Cerebellar nuclear complex (tissue), 1 donor: ENCODE measurements at places on chromosomes 16 and 17.

GRCh38 chr16:78648517-78648916, 549.1 kb downstream of the WWOX start:
- no peak for DNase-seq

DNA sequence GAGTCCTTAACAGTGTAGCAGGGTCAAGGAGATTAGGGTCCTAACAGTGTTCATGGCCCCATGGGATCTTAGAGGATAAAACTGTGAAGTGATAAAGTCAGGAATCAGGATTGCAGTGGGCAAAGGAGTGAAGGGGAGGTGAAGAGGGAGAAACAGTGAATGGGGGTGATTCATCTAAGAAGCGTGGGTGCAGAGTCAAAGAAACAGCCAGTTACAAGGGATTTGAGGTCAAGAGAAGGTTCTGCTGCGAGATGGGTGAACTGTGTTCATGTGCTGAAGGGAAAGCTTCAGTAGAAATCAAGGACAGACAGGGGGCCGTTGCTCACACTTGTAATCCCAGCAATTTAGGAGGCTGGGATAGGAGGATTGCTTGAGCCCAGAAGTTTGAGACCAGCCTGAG, 5.9 kb downstream of the GTF3C1 start:
- no peak for DNase-seq

DNA sequence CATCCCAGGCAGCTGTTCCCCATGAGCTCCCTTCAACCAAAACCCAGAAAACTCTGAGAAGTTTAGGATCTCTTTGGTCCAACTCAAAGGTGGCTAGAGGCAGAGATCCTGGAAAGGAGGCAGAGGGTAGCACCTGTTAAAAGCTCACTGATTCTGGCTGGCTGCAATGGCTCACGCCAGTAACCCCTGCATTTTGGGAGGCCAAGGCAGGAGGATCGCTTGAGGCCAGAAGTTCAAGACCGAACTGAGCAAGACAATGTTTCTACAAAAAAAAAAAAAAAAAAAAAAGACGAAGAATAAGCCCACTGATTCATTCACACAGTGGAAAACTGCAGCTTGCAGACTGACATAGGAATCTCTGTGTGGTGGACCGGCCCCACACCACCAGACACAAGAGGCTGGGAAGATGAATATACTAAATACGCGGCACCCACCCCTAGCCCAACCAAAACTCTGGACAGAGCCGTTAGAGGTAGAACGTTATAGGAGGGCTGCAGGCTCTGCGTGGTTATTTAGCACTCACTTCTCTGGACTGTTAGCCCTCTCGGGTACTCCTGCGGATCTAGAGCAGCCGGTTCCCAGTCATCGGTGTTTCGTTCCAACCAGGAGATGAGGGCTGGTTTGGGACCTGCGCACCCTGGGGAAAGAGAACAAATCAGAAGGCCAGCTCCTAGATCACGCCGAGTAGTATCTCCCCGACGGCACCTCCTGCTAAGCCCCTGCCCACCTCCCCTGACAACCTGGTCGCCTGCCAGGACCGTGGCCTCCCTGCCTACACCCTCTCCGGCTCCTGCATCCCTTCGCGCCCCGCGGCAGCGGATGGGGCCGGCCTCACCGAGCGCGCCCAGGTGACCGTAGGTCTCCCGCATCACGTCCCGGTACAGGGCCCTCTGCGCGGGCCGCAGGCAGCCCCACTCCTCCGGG, 925 bp downstream of the ZNF689 start:
- no peak for DNase-seq

DNA sequence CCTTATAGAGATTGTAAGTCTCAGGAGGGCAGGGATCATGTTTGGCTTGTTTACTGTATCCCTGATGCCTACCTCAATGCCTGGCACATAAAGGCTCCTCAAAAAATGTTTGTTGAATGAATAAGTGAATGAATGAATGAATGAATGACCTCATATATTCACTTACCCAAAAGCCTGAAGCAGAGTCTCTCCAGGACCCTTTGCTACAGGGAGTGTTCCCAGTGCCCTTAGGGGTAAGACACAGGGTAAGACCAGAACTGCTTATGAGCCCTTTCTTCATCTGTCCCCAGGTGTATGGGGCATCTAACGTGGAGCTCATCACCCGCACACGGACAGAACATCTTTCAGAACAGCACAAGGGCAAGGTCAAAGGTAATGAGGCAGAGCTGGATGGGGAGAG, 12.3 kb downstream of the CORO6 start:
- no peak for DNase-seq

- DNase-seq = no peak
Measured at GRCh38 chr17:44269535-44270240, 1.8 kb upstream of the SLC4A1 start.

DNA sequence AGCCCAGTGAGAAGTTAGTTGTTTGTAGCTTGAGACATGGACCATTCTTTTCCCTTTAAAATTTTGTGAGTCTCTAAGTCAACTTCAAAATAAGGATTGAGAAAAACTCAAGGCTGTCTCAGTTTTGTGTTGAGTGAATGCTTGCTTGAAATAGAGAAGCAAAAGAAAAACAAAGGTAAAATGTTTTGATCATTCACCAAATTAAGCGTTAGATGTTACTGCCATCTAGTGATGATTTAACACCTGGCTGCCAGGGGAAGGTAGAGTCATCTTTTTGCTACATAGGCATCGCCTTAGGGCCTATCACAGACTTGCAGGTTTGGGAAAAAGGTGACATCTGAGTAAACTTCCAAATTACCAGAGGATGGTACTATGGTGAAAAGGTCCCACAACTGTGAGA, 74.4 kb downstream of the PCTP start:
- no peak for DNase-seq

DNA sequence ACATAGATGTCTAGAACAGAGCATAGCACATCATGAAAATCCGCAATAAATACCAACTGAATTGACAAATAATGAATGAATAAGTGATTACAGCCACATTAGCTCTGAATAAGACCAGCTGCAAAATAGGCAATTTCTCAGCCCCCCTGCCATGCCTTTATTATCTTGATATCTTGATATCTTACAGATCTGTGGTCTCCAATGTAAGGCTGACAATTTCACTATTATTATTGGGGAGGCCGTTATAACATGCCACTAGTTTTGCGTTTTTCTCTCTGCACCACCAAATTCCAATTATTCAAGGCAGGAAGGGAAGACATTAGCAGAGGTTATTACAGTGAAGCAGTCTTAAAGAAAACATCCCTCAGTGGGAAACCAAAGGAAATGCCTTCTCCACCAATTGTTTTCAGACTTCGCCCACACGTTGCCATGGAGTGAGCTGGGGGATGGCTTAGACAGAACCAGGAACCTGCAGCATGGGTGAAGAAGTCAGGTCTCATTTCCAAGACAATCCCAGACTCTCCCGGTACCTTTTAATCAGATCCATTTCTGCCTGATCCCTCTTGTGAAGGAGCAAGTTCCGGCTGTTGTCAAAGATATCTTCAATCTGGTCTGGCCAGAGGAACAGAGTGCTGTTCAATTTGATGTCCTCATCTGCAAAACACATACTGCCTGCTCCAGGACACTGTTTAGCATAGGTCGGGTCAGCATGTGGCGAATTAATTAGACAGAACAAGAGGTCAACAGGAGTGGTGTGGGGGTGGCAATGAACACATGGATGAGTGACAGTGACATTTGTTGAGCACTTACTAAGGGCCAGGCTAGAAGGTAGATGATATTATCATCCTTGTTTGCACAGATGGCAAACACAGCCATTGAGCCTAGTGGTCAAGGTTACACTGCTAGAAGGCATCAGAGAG, 46.4 kb downstream of the DNAH3 start:
- no peak for DNase-seq

DNA sequence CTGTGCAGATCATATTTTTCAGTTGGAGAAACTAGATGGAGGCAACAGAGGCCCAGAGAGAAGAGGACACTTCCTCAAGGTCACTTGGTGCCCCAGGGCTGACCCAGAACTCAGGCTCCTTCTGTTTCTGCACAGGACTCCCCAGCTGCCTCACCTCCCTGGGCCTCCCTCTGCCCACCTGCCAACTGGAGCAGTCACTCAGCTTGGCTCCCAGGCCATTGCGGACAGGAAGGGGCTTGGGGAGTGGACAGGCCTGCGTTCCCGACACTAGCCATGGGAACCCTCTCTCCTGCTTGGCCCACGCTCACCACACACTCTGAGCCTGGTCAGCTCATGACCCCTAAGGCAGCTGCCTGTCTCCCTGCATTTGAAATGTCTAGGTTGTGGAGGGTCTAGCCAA, 78.1 kb upstream of the BRD7 start:
- DNase-seq = no peak

DNA sequence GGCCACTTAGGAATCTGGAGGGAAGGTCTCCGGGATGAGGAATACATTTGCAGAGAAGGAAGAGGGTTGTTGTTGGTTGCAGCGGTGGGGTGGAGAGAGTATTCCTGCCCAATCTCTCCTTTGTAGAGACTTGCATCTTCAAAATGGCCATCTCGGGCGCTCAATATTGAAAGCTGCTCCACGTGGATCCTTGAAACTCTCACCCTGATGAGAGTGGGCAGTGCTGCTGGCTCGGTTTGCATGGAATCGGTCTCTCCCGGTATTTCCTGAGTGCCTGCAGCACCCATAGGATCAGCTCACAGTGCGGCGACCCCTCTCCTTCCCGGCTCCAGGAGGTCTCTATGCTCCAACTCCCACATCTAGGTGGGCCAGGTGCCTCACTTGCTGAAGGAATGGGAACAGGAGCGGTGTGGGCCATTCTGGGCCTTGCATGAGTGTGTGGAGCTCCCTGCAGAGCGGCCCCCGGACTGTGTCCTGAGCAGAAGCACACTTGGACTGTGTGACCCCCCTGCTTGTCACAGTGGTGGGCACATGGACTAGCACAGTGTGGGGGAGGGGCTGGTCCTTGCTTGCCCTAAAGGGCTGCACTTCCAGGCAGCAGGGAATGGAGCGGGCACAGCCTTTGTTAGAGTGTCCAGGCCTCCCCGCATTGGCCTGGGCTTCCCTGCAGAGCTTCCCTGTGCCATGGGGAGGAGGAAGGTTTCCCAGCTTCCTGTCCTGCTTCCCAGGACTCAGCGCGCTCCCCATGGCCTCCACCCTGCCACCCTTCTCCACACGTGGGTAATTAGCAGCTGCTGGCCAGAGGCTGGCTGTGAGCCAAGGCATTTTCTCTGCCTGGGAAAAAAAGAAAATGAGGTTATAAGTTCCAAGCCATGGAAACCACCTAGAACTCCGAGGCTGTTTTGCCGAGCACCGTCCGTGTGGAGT, 139.3 kb downstream of the IRF8 start:
- DNase-seq = no peak

GRCh38 chr17:38596651-38597050, 9.1 kb downstream of the SRCIN1 start:
- DNase-seq = no peak
